ENCODE measurements at places on chromosomes 4 and X. TPM values are rescaled to one million over a fixed set of nuclear protein-coding genes. Genes with fewer than 3 reads are reported as not detected.

Gene DDX53
- total RNA-seq, result not detected

Gene DCAF12L1
- not detected for total RNA-seq

Gene ZAR1
- not detected for total RNA-seq

Gene PDCL2
- total RNA-seq, result not detected

Gene NUP62CL
- total RNA-seq, result not detected

Gene TRIM2
- total RNA-seq, result 15.7 TPM

Gene UCP1
- total RNA-seq, result not detected

Gene RRH
- total RNA-seq, result not detected

Gene PNCK
- not detected for total RNA-seq

Gene HPF1
- total RNA-seq, result 18.7 TPM

Gene REELD1
- not detected for total RNA-seq

Gene PABPC4L
- 0.20 TPM for total RNA-seq

Gene ELOVL6
- total RNA-seq, result 2.2 TPM

Gene LRAT
- total RNA-seq, result not detected

Gene FMR1NB
- not detected for total RNA-seq

Gene ODAPH
- total RNA-seq, result not detected

Gene ATOH1
- total RNA-seq, result not detected

Gene GABRB1
- total RNA-seq, result not detected

Gene TMEM47
- 7.4 TPM for total RNA-seq

Gene SPANXN4
- total RNA-seq, result not detected

Gene IL13RA2
- total RNA-seq, result 0.20 TPM

Gene STARD8
- total RNA-seq, result 33.3 TPM

Gene PNMA6A
- 1.1 TPM for total RNA-seq

Gene PHOX2B
- not detected for total RNA-seq

Gene TBC1D14
- total RNA-seq, result 15.0 TPM

Gene GLUD2
- 0.79 TPM for total RNA-seq

Gene IL3RA
- 15.5 TPM for total RNA-seq

Gene SPANXB1
- not detected for total RNA-seq

Gene SOX3
- not detected for total RNA-seq

Gene UGT2A1
- not detected for total RNA-seq

Gene NKX3-2
- total RNA-seq, result under 0.01 TPM

Gene DCLK2
- total RNA-seq, result 1.2 TPM

Gene DUSP9
- total RNA-seq, result under 0.01 TPM

Gene MGARP
- 0.40 TPM for total RNA-seq

Gene TRAPPC11
- 21.6 TPM for total RNA-seq

Gene TCEAL8
- total RNA-seq, result 56.3 TPM

Gene RTL3
- not detected for total RNA-seq

Gene MAGEB6B
- total RNA-seq, result not detected

Gene CSAG3
- total RNA-seq, result not detected

Gene STAP1
- not detected for total RNA-seq

Gene VEGFD
- total RNA-seq, result 0.20 TPM

Gene LONRF3
- 15.7 TPM for total RNA-seq

Gene SASH3
- not detected for total RNA-seq

Gene DOK7
- not detected for total RNA-seq

Gene KCNE5
- not detected for total RNA-seq

Gene HS6ST2
- total RNA-seq, result under 0.01 TPM

Gene GLRA2
- not detected for total RNA-seq

Gene TECRL
- not detected for total RNA-seq

All from lung microvascular endothelial cell (primary cell).